ENCODE measurements at places on chromosomes 3 and 15.

- DNase-seq: no peak
These were observed 452.1 kb upstream of the KCNMB2 start for GRCh38 chr3:178083906-178084866.

GRCh38 chr3:18489939-18490338, 64.8 kb upstream of the SATB1 start:
- no peak for DNase-seq

GRCh38 chr15:90829942-90830440, 38.4 kb upstream of the FURIN start:
- DNase-seq: no peak

- no peak for DNase-seq
These were observed 20.3 kb upstream of the NR2E3 start for GRCh38 chr15:71790081-71790480.

- DNase-seq: peak; percentile 72
These were observed 180.3 kb upstream of the TSC22D2 start for GRCh38 chr3:150227839-150228238.

- DNase-seq: no peak
These were observed 7.6 kb upstream of the KLF15 start for GRCh38 chr3:126364731-126365301.

DNA sequence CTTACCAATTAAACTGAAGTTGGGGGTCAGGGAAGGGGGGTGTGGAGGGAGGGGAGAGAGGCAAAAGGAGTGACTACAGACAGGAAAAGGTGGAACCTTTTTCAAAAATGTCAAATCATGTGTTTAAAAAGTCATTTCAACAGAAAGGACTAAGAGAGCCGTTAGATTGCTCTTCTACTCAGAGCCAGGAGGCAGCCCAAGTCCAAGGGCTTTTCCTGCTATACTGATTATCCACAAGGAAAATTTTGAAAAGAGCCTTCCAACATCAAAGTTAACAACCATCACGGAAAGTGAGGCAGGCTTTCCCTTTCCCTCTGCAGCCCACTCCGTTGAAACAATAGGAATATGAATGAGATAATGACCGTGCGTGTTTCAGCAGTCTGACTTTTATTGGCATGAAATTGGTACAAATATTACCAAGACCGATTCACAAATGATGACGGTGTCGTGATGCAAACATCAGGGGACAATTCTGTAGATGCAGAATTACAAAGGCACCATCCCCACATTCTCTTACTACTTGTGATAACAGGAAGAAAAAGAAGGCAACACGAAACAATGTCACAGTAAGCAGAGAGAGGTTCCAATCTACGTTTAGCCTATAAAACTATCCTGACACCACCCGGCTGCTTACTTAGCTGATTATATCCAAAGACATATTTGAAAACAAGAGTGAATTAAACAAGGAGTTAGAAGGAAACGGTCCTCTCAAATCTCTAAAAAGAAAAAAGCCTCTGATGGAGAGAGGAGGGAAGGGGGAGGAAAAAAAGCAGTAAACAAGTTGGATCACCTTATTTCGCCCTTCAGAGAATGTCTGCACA, 453.7 kb downstream of the FOXP1 start:
- DNase-seq: peak; percentile 48

DNA sequence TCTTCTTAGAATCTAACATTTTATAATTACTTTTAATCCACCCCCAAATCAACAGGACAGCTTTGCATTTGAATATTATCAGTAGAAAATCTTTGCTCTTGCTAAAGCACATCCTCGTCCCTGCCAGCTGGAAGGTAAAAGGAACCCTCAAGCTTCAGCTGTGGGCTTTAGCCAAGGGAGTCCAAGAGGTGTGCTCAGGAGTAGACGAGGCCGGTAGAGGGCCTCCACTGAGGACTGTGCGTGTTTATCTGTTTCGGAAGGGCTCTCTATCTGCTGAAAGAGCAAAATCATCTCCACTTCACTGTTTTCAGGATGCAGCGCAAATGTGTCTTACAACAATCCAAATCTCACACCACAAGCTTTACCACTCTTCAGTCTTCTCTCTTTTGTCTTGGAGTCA, 257.4 kb upstream of the IL12A start:
- DNase-seq: no peak

- no peak for DNase-seq
These were observed 52.2 kb downstream of the CMTM6 start for GRCh38 chr3:32450426-32450825.

- no peak for DNase-seq
These were observed 84.0 kb upstream of the OSBPL11 start for GRCh38 chr3:125679258-125679657.

- DNase-seq: no peak
These were observed 21.1 kb downstream of the NRROS start for GRCh38 chr3:196660381-196661166.

GRCh38 chr15:75577401-75578172, 1.5 kb downstream of the PTPN9 start:
- DNase-seq: peak; percentile 55

- no peak for DNase-seq
These were observed 15.4 kb upstream of the CRBN start for GRCh38 chr3:3194861-3195260.

GRCh38 chr3:134718726-134719125, 67.9 kb upstream of the KY start:
- DNase-seq: peak; percentile 46

DNA sequence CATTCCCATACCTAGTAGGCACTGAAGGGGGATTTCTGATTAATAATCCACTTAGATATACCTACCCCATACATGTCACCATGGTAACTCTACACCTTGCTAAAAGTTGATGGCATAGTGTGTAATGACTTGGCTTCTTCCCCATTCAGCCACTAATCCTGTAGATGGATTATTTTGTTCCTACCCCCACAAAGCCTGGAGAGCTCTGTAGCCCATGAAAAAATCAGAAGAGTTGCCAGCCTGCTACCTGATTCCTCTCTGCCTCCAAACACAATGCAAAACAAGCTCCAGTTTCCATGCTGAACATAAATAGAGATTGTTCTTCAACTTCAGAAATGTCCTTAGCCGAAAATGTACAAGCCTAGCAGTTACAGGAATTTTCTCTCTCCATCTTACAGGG, 98.9 kb upstream of the PFN2 start:
- no peak for DNase-seq

GRCh38 chr3:65080432-65080831, 392.6 kb upstream of the ADAMTS9 start:
- no peak for DNase-seq

- DNase-seq: no peak
These were observed 403.6 kb downstream of the TIGIT start for GRCh38 chr3:114697401-114697800.

- DNase-seq: no peak
These were observed at the start of gene KIF7 for GRCh38 chr15:89654847-89655805. TSS of gene KIF7 (minus strand) at chr15:89655467. CDS start at chr15:89652930, 2,537 bp downstream.

DNA sequence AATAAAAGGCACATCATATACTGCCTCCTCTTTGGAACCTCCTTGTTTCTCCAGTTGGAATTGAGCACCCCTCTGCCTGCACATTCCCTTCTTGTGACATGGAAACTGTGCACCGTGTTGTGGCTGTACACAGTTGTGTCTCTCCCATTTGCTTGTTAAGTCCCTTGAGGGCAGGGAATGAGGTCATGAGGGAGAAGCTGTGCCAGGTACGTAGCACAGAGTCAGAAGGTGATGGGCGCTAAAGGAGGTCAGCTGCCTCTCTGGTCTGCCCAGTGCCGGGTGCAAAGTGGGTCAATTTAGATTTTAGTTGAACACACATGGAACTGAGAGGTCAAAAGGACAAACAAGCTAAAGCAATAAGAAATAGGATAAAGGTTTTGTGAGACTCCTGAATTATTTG, 124.4 kb downstream of the FAM43A start:
- DNase-seq: no peak

GRCh38 chr3:71956716-71957115, 171.8 kb upstream of the PROK2 start:
- DNase-seq: no peak

GRCh38 chr15:64878705-64879104, 33.0 kb upstream of the ANKDD1A start:
- no peak for DNase-seq

DNA sequence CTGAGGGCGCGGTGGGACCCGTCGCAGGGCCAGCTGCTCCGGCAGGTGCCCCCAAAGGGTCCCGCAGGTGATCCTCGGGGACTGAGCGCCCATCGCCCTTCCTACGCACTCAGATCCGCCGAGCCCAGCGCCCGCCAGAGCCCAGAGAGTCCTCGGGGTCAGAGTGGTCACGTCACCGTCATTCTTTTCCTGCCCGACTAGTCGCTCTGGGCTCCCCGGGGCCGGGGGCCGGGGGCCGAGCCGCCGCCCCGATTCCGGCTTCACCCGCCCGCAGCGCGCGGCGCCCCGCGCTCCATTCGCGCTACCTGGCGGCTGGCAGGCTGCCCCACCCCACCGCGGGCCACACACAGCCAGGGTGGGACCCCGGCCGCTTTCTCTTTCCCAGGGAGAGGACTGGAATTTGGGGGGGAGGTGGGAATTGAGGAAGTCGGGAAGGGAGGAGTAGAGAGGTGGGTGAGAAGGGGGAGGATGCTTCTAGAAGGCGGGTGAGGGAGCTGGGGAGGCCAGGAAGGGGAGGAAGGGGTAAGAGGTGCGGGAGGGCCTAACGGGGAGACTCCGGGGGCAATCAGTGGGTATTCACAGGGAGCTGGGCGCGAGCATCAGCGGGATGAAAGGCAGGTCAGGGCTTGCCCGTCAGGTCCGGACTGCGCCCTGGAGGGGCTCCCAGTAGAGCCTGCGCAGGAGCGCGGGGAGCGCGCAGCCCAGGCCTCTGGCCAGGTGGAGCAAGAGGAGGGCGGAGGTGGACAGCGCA, 36.1 kb upstream of the EPHB3 start:
- no peak for DNase-seq

GRCh38 chr15:82572311-82572710, 32.1 kb upstream of the RPS17 start:
- DNase-seq: no peak

- no peak for DNase-seq
These were observed 20.2 kb upstream of the CDCP1 start for GRCh38 chr3:45166321-45166879.

DNA sequence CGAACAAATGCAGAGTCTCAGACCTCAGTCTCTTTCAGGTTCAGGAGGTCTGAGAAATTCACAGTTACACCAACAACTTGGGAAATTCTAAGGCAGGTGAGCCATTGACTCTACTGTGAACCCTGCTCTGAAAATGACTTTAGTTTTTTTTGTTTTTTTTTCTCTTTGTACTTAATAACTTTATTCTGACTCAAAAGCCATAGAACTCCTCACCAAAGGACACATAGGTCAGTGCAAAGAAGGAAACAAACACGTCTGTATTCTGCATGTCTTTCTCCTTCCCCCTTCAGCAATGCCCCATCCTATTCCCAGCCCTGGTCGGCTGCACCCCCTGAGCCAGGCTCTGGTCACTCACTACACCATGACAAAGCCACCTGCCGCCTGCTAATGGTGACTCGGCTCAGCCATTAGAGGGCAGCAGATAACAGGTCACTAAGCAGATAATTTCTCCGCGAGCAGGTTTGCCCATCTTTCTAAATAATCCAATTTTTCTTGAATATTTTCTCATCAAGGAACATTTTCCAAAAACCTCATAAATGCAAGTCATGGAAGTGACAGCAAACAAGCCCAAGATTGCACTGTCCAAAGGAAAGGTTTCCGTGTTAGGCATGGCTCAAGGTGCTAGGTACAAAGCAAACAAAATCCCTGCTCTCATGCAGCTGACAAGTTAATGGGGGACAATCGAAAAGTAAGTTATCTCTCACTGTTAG, 37.7 kb downstream of the TM4SF4 start:
- no peak for DNase-seq

GRCh38 chr3:144381607-144382006, 410.0 kb downstream of the DIPK2A start:
- DNase-seq: no peak

DNA sequence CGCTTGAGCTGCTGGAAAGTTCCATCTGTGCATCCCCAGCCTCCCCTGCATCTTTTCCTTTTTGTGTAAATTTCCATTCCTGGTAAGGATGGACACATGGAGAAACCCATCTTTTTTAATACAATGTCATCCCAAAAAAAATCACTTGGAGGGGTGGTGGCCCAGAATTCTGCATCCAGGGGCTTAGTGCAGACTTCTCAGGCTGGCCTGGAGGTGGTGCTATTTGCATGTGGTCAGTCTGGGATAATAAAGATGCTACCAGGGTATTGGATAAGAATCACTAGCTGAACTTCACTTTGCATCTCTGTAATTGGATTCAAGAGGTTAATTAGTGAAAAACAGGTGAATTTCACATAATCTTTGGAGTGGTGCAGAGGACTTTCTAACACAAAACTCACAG, 1.8 kb upstream of the ZSCAN2 start:
- no peak for DNase-seq

DNA sequence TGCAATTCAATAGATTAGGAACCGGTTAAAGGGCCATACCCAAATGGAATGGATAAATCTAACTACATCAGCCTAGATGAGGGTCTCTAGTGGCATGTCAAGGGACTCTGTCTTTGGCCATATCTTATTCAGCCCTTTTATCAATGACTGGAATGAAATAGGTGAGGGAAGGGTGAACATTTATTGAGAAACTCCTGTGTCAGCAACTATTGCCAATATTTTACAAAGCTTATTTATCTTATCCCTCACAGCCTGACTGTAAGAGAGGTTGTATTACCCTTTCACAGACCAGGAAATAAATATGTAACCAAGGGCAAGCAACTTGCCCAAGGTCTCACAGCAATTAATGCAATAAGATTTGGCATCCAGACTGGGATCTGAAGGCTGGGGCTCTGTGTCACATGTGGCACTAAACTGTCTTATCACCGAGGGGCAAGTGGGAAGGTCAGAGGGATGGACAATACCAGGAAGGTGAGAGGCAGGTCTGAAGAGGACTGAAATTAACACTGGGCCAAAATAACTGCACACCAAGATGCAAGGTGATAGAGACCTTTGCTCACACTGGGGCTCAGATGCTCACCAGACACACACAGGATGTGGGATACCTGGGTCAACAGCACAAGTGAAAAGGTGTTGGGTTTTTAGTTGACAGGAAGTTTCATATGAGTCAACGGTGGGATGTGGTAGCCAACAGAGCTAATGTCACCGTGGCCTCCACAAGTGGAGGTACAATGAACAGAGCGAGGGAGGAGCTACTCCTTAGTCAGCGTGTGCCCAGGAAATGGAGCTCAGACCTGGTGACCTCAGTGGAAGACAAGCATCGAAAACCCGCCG, 261.3 kb downstream of the RPLP1 start:
- DNase-seq: no peak

GRCh38 chr3:183131735-183132134, 30.8 kb downstream of the LAMP3 start:
- DNase-seq: no peak

All from foreskin melanocyte (primary cell).